T1000 (cell line): ENCODE measurements at places on chromosomes 3 and 15.

DNA sequence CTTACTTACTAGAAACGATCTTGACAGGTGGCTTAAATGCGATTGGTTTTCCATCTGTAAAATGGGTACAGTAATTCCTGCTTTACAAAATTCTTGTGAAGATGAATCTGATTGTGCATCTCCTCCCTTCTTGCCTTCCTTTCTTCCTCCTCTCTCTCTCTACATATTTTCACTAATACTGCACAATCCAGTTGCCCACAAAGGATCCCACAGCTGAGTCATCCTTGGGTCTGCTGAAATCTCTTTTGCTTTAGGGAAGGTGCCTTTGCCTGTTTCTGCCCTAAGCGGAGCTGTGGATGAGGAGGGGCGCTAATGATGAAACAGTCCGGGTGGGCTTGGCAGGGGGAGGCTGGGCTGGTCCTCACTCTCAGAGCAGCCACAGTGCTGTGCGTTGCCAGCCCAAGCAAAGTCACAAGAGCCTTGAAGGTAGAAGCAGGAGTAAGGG is 46.1 kb downstream of the AMOTL2 start:
- DNase-seq, result peak; percentile 59

- DNase-seq, result no peak
Observed at GRCh38 chr3:115986555-115987207, 363.4 kb downstream of the GAP43 start.

DNA sequence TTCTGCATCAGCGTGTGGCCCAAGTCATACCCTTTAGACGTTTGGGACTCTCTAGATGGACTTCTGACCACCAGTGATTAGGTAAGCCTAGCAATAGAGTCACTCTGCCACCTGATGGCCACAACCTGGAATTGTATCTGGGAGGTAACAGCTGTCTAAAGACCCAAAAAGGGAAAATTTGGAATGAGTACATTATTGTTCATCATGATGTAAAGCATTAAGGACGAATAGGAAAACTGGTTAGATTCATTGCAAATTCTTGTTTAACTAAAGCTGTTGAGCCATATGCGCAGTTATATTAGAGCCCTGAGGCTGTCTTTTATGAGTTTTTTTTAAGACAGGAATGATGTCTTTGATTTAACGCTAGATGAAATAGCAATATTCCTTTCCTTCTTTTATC is 63.6 kb downstream of the FAM81A start:
- DNase-seq, result peak; percentile 10

- no peak for DNase-seq
Observed at GRCh38 chr3:132840201-132840700, 118.0 kb upstream of the NPHP3 start.
